ENCODE measurements at places on chromosomes 7 and 10. TPM values are rescaled to one million over a fixed set of nuclear protein-coding genes. Genes with fewer than 3 reads are reported as not detected.

DNA sequence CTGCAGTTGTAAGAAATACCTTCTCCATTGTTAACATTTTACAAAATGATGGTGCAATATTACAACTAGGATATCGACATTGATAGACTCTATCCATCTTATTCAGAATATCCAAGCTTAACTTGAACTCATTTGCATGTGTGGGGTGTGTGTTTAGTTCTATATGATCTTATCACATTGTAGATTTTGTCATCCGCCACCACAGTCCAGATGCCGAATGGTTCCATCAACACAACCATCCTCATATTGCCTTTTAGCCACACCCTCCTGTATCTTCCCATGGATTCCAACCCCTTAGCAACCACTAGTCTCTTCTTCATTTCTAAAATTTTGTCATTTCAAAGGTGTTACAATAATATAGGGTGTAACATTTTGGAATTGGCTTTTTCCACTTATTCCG lies 452.9 kb upstream of the AKR1E2 start:
- DNase-seq: no peak

DNA sequence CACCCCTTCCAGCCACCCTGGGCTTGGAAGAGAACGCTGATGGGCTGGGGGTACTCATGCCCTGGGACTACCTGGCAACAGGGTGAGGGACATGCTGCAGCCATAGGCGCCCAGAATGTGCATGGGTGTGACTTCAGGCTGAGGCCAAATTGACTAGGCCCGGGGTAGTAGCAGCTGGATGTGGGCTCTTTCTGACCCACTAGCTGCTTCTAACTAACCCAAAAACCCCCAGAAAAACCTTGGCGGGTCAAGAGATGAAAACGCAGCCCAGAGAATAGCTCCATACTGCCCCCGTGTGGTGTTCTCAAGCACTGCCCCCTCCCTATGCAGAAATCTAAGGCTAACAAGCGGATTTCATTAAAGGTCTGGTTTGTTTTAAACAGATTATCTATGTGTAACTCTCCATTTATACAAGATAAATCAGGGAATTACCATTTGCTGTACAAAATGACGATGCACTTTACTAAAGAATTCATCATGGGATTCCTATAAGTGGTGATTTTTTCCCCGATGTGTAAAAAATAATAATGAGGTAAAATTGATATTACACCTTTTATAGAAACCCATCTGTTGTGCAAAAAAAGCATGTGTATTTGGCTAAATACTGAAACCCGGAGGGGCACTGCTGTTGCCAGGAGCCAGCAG lies 4.2 kb downstream of the SMARCD3 start:
- no peak for DNase-seq

The GDF10 gene
- 0.43 TPM for total RNA-seq

- no peak for DNase-seq
These were observed 119.6 kb downstream of the ITIH5 start for GRCh38 chr10:7547206-7547605.

DNA sequence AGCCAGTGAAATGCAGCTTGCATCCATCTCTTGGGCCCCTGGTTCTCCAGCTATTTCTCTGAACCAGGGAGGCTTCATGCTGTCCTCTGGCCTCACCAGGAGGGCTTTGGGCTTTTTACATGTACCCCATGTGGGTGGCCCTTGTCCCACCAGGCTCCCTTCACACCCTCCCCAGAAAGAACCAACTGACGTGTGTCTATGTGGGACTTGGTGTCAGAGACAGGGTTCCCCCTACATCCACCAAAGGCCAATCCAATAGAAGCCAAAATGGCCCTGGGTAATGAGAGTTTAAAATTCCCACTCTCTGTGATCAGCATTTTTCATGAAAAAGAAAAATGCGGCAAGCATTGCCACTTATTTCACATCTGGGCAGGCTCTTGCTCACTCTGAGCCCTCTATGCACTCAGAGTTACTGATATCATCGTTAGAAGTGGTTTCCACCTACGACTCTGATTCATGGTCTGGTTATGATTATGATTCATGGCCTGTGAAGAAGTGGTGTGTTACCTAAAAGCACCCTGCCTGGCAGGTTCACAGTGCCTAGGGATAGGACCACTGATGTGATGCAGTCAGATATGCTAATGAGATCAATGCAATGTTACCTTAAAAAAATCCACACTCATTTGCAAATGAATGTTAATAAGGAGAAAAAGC lies 133.5 kb downstream of the BUB3 start:
- no peak for DNase-seq

The RPEL1 gene
- total RNA-seq: not detected

DNA sequence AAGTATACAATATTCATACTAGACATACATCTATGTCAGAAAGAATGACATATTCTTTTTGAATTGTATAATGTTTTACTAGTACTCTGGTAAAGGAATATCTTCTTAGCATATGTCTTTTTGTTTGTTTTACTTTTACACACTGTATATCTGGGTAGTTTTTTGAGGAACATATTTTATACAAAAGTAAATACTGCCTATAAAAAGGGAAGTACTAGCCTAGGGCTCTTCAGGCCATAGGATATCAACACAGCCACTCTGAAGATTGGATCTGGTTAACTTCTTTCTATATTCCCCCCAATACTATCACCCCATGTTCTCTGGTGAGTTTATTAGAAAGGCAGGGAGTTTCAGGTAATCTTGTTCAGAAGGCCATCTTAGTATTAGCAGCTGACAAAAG lies 134.6 kb downstream of the ZNF438 start:
- DNase-seq: no peak

DNA sequence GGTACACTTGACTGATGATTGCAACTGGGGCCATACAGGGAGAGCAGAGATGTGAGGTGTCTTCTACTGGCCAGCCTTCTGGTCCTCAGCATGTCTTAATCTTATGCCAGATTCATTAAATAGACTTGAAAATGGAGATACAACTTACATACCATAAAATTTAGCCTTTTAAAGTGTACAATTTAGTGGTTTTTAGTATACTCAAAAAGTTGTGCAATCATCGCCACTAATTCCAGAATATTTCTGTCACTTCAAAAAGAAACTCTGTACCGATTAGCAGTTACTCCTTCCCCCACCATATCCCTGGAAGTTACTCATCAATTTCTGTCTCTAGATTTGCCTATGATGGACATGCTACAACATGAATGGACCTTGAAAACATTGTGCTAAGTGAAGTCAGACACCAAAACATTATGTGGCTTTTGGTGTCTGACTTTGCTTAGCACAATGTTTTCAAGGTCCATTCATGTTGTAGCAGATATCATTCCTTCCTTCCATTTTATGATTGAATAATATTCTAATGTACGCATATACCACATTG lies 53.0 kb downstream of the SH2D4B start:
- DNase-seq: no peak

DNA sequence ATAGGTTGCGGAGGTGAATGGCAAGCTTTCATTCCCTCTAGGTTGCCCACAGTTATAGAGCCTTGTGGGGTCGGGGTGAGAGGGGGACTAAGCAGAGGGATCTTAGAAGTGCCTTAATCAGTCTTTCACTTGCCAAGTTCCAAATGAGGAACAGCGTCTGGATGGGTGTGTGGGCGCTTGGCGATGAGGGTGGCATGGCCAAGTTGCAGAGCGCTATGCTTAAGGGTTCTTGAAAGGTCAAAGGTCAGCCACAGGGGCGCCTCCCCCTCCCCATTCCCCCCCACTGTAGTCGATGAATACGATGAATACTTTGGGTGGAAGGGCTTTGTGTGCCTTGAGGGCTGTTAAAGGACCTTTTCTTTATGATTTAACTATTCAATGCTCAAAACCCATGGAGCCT lies 185.0 kb downstream of the TCF7L2 start:
- no peak for DNase-seq

The PPP1R3C gene
- total RNA-seq: 16.7 TPM
